Stimulated activated CD4-positive, alpha-beta T cell treated with anti-CD3 and anti-CD28 coated beads, Interleukin-1b, Interleukin-23, amount 100 ng/mL, for 48 hours (primary cell): ENCODE measurements at places on chromosomes 11 and 22.

- no peak for DNase-seq
Measured at GRCh38 chr11:68687986-68688385, 3.6 kb downstream of the GAL start.

DNA sequence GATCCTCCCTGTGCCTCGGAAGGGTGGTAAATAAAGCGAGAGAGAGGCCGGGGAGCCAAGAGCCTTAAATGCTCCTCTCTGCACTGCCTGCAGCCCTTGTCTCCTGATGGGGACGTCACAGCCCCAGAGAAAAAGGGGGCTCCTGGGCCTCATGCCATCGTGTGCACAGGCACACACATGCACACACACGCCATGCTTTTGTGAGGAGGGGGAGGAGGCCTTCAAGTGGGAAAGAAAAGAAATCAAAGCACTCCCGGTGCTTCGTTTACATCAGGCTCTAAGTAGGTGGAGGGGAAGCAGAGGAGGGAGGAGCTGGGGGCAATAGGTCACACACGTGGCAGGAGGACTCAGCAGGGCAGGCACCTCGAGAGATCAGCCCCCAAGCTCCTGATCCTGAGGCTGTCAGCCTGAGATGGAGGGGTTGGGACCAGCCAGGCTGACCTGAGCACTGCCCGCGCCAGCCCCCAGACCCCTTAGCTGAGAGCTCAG is 68.2 kb upstream of the NECTIN1 start:
- no peak for DNase-seq

DNA sequence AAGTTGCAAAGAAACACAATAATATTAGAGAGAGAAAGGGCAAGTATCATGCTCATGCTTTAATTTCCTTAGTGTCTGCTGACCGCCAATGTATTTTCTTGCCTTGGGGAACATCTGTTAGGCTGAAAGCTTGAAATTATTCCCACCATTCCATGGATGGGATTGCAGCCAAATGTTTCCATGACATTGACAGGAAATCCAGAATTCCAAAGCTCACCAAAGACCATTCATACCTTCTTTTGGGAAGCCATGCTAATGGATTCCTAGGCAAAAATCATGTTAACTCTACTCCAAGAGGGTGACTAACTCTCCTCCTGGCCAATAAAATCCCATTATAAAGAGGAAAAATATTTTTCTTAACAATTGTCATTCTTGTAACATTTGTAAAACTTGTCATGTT is 661.4 kb upstream of the FAT3 start:
- no peak for DNase-seq

- DNase-seq = peak; percentile 29
Measured at GRCh38 chr22:20750461-20751184, 23.3 kb upstream of the SERPIND1 start.

DNA sequence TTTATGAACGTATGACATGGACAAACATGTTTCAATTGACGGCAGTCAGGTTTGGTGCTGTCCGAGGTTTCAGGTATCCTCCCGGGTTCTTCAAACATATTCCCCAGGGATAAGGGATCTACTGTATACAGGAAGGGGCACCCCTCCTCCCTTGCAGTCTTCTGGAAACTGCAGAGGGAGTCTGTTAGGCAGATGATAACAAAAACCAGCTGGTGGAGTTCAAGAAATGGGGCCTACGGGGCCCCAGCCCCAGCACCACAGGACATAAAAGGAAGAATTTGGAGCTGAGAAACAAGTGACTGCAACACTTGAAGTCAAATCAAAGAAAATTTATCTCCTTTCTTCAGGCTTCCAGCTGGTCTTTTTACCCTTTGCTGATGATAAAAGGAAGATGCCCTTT is 32.1 kb downstream of the SNU13 start:
- DNase-seq = no peak

DNA sequence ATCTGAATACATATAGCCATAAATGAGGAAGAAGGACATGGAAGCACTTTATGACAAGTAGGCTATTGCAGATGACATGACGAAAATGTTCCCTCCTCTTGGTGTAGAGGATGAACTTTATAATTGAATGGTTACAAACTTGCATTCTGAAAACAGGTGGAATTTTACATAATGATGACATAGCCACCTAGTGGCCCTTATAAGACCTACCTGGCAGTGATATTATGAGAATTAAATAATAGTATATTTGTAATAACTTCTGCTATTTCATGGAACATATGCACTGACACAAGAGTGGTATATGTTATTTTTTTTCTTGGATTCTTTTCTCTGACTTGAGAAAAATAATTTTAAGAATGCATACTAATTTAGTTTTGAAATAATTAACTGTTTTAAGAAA is 22.9 kb downstream of the TRIM22 start:
- DNase-seq = no peak
